ENCODE measurements at places on chromosomes 11 and 22.

DNA sequence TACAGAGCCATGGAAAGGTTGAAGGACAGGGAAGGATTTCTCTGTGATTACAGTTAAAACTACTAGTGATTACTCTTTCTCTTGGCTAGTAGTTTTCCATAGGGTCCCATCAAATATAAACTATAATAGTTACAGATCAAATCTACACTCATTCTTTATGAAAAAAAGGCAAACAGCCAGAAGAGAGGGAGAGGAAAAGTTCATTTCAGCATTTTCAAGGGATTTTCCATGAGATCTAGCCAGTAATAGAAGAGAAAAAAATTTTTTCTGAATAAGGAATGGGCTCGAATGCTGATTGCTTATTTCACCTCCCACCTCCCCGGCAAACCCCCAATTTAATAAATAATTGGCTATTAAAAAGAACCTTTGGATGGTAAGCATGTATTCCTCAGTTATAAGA, 74.8 kb upstream of the BLID start:
- no peak for DNase-seq

DNA sequence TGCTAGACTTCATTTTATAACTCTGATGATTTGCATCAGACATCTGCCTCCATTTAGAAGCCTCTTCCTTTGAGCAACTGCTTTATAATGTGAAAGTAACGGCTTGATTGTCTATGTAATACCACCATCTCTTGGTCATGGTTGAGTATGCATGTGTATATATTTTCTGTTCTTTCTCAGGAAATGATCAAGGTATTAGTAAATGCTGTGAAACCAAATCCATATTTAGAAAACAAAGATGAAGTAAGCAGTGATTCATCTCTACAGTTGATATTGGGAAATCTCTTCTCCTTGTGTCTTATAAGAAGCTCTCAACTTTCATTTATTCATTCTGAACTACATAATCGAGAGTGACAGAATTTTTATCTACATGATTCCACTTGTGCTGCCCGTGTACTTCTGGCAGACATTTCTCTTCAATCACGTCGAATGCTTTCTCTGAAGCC, 104.6 kb upstream of the ANO3 start:
- no peak for DNase-seq

- no peak for DNase-seq
Measured at GRCh38 chr22:23305321-23305910, 125.1 kb downstream of the BCR start.

DNA sequence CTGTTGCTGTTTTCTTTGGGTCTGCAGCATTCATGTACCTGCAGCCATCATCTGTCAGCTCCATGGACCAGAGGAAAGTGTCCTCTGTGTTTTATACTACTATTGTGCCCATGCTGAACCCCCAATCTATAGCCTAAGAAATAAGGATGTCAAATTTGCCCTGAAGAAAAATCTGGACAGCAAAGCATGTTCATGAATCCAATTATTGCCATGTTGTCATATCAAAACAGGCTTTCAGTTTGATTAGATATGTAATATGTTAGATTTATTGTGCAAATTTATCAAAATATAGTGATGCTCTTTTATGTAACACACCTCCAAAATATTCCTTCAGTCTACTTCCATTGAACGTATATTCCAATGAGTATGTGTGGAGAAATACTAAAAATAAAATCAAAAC, 15.4 kb upstream of the OR8G1 start:
- no peak for DNase-seq

GRCh38 chr11:1854132-1854948, 1.5 kb downstream of the LSP1 start:
- DNase-seq: no peak

- no peak for DNase-seq
Measured at GRCh38 chr11:75918331-75918730, 103.3 kb downstream of the UVRAG start.

DNA sequence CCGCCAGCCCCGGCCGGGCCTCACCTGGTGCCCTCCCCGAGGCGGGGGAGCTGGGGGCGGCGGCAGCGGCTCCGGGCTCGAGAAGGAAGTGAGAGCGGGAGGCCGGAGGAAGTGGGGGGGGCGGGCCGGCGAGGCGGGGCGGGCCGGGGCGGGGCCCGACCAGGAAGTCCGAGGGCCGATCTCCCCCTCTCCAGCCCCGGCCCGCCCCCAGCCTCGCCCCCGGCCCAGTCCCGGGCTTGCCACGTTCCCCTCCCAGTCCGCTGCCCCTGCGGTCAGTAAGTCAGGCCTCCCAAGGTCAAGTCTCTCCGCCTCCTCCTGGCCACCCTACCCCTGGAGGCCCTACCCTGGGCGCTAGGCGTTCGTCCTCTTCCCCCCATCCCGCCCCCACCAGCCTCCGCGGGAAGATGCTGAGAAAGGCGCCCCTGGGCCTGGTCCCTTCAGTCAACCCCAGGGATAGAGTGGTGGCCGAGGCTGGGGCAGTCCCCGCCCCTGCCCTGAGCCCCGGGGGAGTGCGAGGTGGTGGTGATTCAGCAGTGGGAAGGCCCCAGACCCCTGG, at the start of gene RHOG:
Gene RHOG, minus strand, starts transcription at position 90 of the 556 bp plus-strand sequence. CDS start 12,821 bp downstream, outside the sequence.
- DNase-seq: no peak

DNA sequence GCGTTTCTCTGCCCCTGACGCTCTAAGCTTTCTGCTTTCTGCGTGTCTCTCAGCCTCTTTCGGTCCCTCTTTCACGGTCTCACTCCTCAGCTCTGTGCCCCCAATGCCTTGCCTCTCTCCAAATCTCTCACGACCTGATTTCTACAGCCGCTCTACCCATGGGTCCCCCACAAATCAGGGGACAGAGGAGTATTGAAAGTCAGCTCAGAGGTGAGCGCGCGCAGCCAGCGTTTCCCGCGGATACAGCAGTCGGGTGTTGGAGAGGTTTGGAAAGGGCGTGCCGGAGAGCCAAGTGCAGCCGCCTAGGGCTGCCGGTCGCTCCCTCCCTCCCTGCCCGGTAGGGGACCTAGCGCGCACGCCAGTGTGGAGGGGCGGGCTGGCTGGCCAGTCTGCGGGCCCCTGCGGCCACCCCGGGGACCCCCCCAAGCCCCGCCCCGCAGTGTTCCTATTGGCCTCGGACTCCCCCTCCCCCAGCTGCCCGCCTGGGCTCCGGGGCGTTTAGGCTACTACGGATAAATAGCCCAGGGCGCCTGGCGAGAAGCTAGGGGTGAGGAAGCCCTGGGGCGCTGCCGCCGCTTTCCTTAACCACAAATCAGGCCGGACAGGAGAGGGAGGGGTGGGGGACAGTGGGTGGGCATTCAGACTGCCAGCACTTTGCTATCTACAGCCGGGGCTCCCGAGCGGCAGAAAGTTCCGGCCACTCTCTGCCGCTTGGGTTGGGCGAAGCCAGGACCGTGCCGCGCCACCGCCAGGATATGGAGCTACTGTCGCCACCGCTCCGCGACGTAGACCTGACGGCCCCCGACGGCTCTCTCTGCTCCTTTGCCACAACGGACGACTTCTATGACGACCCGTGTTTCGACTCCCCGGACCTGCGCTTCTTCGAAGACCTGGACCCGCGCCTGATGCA, at the start of gene MYOD1:
Gene MYOD1, plus strand, starts transcription at position 544 of the 910 bp plus-strand sequence. Its CDS starts 212 bp downstream, at position 756.
- no peak for DNase-seq

DNA sequence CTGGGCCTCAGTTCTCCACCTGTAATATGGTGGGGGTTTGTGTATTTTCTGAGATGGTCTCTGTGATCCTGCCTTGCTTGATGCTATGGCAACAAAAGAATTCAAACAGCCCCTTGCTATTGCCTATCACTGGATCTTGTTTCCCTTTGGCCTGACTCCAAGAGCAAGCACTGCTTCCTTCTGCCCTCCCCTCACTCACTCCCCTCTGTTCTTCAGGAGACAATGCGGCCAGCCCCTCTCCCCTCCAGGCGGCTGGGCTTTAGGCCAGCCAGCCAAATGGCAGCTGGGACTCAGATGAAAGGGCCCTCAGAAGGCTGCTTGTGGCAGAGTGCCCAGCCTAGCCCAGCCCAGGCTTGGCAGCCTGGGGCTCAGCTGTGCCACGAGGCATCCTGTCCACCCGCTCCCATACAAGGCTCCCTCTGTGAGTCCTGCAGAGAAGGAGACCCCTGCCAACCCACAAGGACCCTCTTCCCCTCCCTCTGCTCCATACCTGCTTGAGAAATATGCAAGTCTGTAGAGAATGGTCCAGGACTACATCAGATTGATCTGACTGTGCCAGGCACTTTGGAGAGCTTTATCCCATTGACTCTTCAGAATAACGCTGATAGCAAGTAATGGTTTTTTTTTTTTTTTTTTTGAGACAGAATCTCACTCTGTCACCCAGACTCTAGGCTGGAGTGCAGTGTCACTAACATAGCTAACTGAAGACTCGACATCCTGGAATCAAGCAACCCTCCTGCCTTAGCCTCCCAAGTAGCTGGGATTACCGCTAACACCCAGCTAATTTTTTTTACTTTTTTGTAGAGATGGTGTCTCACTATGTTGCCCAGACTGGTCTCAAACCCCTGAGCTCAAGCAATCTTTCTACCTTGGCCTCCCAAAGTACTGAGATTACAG, 7.6 kb upstream of the KCTD14 start:
- no peak for DNase-seq

GRCh38 chr11:61037441-61038093, 64.7 kb upstream of the CD5 start:
- no peak for DNase-seq

DNA sequence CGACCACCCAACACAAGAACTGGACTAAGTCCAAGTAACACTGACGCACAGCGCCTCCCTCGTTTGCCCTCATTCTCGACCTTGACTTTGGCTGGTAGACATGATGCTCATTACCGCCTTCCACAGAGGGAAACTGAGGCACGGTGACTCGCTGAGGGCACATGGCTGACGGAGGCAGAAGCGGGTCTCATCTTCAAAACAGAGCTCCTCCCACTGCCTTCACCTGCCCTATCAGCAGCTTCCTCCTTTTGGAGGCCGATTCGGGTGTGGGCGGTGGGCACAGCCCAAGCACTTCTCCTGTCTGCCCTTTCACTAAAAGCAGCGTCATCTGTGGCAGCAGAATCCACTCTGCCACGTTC, 2.0 kb upstream of the KMT5B start:
- DNase-seq: no peak

- no peak for DNase-seq
Measured at GRCh38 chr11:13347901-13348300, 70.3 kb downstream of the BMAL1 start.

Data from stimulated activated CD8-positive, alpha-beta memory T cell treated with anti-CD3 and anti-CD28 coated beads, Interleukin-15, amount 100 ng/mL, for 1 hour (primary cell).